ENCODE measurements at places on chromosomes 2 and 18.

- no peak for DNase-seq
These were observed 26.0 kb upstream of the LYPD6B start for GRCh38 chr2:149012545-149012944.

DNA sequence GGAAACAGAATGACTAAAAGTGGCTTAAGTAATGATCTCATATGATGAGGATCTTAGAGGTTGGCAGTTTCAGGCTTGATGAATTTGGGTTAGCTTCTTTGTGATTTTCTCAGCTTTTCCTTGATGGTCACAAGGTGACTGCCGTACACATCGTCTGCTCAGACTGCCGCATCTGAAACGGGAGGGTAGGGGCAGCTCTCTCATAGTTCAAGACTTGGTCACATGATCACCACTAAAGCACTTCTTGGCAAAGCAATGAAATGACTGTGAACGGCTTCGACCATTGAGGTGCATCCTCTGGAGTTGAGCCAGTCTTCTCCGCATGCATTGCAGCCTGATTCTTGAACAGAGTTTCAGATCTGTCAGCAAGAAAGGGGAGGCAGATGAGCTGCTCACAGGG lies 43.8 kb downstream of the LPIN1 start:
- DNase-seq: no peak

DNA sequence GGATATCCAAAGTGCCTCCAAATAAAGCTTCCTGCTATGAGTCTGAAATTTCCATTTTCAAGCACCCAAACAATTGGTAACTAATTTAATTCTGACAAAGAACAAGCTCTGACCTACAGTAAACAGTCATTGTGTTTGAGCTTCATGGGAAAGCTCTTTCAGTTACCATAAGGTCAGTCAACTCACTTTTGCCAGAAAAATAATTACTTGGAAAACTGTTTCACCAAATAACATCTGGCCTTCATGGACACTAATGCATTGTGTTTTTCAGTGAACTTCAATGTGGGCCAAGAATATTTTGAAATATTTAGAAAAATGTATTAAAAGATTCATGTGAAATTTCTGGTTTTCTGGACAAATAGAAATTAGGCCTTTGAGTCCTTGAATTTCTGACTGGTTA lies 369.9 kb downstream of the GALR1 start:
- no peak for DNase-seq

- no peak for DNase-seq
These were observed 58.5 kb downstream of the HS1BP3 start for GRCh38 chr2:20592106-20593071.

DNA sequence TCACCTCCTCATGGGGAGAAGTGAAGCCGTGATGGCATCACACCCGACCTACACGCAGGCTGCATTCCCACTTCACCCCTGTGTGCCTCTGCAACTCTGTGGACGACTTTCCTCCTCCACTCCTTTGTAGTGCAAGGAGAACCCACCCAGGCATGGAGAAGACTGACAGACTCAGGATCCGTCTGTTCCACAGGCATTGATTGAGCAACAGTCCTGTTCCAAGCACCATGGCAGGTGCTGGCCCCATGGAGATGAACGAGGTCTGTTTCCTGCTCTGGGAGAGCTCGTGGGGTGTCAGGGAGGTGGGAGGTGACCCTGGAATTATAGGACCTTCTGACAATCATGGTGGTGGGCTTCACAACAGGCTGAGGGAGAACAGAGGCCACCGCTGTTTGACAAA lies 284.7 kb upstream of the HDAC4 start:
- no peak for DNase-seq

DNA sequence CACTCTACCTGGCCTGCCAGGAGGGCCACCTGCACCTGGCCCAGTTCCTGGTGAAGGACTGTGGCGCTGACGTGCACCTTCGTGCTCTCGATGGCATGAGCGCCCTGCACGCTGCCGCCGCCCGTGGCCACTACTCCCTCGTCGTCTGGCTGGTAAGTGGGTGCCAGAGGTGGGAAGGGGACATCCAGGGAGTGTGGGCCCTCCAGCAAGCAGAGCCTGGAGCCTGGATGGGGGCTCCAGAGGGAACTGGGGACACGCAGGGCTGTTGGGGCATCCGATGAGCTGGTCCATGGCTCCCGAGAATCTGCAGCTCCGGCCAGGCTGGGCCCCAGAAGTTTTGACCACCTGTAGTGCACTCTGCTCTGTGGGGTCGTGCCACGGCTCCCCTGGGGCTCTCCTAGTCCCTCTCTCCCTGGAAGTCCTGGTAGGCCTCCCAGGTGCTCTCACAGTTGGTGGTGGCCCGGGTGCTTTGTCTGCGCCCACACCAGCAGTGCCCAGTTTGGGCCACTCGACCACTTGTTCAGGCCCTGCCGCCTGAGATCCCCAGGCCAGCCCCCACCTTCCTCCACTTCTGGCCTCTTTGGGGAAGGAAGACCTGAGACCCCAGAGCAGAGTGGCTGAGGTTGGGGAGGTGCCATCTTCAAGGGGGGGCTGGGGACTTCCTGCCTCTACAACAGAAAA lies 4.7 kb downstream of the ESPNL start:
- DNase-seq: no peak

GRCh38 chr18:58870130-58870529 lies 5.5 kb downstream of the ZNF532 start:
- no peak for DNase-seq

GRCh38 chr2:168120730-168121129 lies 126.7 kb downstream of the STK39 start:
- no peak for DNase-seq

DNA sequence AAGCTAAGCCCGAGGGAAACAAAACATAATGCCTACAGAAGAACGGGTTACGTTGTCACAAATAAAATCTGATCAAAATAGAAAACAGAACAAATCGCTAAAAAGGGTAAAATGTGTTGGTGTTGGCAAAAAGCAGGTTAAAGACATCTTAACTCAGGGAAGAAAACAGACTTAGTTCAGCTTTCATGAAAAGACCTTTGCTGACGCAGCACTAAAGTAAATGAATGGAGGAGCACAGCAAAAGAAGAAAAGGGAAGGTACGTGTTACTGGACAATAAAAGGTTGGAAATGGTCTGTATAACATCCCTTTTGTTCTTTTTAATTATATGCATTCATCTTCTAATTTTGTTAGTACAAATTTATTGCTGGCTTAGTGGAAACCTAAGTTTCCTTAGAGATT lies 117.4 kb upstream of the DSEL start:
- DNase-seq: no peak

DNA sequence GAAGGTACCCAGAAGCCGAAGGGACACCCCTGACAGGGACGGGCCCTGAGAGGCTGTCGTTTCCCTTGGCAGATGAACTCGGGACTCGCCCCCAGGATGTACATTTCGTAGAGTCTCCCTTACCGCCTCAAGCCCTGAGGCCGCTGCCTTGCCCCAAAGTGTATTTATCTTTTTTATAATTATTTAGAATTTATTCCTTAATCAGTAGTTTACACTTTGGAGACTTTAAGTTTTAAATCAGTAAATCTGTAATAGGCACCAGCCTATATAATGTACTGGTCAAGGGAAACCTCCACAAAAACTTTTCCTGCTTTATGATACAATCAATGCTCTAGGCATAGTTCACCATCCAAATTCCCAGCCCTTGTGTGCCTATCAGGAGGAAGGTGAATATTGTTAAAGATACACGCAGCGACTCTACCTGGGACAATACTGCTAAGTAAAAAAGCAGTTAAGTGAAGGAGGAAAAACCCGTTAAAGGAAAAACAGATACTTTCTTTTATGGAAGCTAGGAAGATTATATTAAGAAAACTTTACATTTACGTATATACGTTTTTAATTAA lies 848 bp downstream of the VRK2 start:
- no peak for DNase-seq

DNA sequence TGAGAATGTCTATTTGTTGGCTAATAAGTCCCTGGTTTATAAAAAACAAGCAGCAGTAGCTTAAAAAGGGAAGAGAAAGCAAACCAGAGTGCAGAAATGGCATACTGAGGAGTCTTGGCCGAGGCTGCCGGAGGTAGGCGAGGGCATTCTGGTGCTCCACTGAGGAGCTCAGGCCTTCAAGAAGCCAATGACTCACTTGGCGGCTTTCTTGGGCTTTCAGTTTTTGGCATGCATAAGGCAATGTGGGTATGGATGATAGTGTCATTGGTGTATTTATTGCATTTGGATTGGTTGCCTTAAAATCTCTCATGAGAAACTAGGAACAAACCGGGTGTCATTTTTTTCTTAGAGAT lies 119.6 kb upstream of the ARL5A start:
- no peak for DNase-seq

DNA sequence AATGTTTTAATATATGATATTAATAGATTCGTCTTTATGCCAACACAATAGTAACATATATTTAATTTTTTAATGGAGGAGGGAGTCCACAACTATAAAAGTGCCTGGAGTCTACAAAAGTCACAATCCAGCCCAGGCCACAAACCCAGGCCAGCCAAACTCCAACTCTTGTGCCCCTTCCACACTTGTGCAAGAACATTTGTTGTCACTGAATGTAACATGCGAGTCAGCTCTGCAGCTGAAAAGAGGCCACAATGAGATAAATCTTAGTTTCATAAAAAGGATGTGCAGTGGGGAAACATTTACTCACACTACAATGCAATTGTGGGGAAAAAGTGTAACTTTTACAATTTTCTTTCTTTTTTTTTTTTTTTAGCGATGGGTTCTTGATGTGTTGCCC lies 110.8 kb downstream of the MCFD2 start:
- DNase-seq: no peak

All from stimulated activated CD4-positive, alpha-beta T cell treated with anti-CD3 and anti-CD28 coated beads, Interleukin-4, amount 100 ng/mL, for 1 hour (primary cell).